Activated gamma-delta T cell treated with anti-CD3 and anti-CD28 coated beads, Interleukin-2, amount 50 U/mL, for 16 hours (primary cell): ENCODE measurements at places on chromosomes 12 and 14.

GRCh38 chr12:100974747-100975146 is 180.2 kb downstream of the ANO4 start:
- no peak for DNase-seq

GRCh38 chr14:36317650-36318049 is 2.8 kb downstream of the MBIP start:
- DNase-seq: no peak

- DNase-seq: no peak
Observed at GRCh38 chr12:50111395-50111692, 692 bp upstream of the COX14 start.

DNA sequence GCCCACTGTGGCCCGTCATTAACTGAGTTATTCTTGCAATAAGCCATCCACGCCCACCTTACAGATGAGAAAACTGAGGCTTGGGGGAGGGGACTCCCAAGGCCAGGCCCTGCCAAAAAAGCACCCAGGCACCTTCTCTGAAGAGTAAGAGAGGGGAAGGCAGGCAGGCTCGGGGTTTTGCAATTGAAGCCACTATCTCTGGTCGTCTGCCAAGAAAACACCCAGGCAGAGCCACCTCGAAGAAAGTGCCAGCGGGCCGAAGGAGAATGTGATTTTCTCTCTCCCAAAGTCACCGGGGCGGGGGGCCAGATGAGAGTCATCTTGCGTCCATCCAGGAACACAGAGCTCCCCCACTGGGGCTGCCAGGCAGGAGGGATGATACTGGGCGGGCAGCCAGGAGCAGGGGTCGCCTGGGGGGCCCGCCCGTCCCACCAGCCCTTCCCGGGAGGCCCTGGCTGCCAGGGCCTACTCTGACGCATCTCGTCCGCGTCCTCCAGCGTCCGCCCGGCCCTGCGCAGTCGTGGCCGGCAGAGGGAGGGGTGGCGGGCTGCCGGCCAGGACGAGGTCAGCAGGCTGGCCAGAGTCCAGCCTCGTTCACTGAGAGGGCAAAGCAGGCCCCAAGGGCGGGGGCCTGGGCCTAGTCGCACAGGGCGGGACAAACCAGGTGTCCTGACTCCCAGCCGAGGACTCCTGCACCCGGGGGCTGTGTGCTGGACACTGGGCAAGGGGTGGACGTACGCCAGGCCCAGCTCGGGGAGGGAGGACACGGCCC is 74.3 kb downstream of the RFLNA start:
- no peak for DNase-seq

DNA sequence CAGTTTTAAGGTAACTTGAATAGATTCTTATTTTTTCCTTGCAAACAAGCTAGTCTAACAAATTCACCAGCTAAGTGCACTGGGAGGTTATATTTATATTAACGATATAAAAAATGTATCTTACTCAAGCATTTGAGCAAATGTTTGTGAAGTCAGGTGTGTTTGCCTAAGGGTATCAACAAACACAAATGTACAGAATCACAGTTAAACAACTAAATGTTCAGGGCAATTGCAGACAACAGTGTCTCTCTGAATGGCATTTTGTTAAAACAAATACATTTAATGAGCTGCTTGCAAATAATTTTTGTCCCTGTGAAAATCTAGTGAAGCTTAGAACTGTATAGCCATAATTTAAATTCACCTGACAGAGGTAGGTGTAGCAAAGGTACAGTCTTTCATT is 28.2 kb upstream of the FLRT2 start:
- no peak for DNase-seq

DNA sequence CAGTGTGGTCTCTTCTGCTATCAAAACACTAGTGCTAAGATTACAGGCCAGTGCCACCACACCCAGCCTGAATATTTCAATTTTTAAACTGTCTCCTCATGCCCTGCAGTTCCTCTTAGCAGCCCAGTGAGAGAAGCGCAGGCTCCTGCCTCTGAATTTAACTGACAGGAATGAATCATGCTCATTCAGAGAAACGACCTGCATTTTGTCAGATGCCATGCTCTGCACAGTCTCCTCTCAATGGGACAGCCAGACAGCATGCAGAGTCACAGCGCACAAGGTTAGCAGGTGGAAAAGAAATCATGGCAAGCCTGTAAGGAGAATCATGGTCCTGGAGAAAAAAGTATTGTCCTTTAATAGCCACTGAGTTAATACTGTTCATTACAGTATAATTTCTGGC is 691.0 kb upstream of the SEL1L start:
- no peak for DNase-seq

DNA sequence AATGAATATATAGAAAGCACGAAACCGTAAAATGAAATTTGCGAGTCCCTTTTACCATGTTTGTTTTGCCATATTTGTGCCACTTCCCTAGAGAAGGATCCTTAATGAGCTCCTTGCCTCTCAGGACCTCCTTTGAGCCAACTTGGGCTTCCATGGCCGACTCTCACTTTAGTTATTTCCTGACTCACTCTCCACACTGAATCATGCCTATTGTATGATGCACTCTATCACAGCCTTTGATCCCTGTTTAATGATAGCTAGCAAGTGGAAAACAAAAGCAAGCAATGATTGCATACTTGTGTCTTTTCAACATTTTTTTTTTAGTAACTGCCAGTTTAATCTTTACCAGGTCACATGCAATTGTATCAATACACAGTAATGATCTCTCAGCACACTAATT is 153.2 kb downstream of the CCER1 start:
- no peak for DNase-seq

- no peak for DNase-seq
Observed at GRCh38 chr12:25876383-25877045, 82.0 kb upstream of the RASSF8 start.

GRCh38 chr14:94532447-94532846 is 23.2 kb upstream of the SERPINA12 start:
- DNase-seq: no peak

DNA sequence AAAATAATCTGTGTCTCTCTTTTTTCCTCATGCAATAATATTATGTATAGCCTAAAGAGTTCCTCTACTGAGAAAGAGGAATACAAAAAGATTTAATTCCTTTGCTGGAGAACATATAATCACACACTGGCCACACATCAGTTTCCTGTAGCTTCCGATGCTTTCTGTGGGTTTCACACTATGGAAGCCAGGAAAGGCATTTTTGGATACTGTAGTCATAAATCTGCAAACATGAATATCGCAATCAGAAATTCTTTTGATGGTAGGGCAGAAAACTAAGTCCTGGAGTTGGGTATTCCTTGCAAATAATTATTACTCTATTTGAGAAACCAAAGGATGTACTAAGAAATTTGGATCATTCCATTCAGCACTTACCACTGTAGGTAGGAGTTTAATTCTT is 260.0 kb downstream of the ACSS3 start:
- DNase-seq: no peak

- no peak for DNase-seq
Observed at GRCh38 chr12:16605642-16606116, 283 bp downstream of the LMO3 start.

DNA sequence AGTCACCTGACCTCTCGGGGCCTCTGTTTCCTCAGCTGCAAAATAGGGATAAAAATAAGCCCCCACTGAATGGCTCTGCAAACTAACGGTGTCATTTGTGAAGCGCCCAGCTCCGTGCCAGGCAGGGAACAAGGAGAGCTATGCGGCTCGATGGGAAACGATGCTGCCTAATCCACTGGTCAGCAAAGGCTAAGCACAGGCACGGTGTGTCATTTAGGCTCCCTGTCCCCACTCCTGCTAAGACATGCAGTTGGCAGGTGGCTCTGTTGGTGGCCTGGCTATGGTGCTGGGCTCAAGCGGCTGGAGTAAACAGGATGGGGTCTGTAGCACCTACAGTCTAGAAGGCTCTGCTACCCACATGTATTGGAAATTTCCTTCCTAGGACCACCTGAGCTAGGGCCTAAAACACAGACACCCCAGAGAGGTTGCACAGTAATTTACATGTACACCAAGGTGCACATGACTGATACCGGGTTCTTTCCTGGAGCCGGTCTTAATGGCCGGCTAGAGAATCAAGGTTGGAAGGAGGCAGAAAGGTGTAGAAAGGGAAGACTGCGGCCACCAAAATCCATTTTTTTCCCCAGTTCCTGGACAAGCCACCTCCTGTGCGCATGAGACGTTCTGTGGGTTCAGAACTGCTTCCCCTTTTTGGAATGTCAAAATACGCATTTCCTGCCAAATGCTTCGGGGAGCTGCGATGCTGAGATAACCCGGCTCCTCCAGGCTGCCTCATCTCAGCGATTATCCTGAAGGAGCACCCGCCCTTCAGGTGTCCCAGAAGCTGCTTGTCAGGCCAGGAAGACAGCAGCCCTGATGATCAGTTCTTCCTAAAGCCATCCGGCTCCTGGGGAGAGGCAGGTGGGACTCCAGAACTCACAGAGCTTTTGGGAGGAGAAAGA is 1.0 kb downstream of the CACNA2D4 start:
- no peak for DNase-seq

DNA sequence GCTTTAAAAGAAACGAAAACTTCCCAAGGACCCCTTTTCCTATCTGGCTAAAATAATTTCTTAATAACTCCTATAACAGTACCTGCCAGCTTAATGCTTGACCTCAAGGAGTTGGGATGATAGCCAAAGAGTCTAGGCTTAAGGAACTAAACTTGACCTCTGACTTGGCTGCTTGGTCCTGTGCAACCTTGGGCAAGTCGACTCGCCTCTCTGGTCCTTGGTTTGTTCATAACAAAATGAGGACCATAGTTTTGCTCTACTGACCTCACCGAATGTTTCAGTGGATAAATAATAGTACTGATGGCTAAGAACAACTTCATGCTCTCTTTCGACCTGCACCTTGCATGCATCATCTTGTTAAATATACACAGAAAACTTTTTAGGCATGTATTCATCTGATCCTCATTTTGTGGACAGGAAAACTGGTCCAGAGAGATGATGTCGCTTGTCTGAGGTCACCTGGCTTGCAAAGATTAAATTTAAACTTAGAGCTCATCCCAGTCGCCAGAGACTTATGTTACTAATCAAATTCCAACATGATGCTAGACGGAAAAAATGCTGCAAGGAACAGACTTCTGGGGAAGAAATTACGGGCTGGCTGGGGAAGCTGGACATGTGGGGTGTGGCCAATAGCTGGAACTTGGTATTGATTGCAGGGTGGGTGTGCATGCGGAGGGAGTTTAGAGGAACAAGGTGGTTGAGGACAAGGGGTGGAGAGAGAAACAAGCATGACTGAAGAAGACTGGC is 38.0 kb upstream of the WSCD2 start:
- DNase-seq: no peak

DNA sequence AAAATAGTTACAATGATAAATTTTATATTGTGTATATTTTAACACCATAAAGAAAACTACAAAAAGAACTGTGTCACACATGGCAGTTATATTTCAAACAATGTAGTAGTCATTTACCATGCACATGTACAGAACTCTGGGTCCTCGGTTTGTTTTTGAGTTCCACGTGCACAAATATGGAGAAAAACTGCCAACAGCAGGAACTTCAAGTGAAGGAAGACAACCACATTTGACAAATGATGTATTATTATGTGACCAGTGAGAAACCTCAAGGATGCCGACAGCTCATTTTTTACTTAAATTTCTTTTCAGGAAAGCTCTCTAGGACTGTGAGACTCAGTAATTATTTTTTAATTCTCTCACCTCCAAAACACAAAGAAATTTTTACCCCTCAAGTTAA is 244.2 kb upstream of the USP15 start:
- DNase-seq: no peak

DNA sequence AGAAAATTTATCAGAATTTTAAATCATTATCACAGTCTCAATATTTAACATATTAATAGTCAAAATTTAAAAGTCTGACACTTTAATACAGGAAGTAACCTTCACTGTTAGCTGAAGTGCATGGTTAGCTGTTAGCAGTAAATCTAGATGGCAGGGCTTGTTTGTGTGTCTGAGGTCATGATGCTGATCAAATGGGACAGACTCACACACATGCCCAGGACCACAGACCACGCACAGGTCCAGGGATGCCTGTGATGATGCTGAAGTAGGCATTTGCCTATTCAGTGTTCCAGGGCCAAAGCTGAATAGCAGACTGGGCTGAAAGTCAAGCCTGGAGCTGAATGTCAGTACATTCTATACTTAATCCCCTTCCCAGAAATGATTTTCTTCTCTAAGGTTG is 20.5 kb downstream of the FNTB start:
- DNase-seq: no peak

DNA sequence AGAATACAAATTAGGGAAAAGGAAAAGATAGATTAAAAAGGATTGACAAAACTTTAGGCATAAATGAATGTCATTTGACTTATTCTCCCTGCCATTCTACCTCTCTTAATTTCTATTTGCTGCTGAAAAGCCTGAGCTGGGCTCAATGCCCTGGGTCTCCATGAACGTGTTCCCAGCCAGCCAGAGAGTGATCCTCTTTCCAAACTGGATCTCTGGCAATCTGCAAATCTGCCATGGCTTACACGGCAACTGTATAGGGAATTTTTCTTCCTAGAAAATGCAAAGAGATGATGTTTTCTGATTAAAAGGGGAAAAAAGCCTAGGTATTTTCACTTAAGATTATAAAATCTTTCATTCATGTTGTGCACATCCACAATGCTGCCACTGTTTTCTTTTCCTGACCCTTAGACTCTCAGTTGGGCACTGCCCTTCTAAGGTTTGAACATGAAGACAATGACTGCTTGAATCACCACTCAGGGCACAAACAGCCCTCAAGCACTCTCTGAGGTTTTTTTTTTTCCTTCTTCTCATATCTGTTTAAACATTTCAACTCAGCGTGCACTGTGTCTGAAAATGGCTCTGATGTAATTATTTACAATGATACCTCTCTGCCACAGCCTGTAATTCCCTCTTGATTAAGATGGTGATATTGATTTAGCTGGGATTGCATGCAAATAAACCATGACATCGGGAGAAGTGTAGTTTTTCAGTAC is 60.3 kb downstream of the DACT1 start:
- DNase-seq: no peak

DNA sequence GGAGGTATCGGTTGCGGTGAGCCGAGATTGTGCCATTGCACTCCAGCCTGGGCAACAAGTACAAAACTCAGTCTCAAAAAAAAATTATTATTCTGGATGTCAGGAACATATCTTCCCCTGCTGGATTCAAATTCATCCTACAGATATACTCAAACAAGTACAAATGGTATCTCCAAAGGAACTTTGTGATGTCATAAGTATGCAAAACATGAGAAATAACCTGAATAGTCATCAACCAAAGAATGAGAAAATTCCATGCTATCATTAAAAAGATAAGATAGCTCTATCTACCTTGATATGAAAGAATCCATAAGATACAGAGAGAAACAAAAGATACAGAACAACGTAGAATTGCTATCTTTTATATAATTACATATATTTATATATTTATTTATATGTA is 67.7 kb downstream of the EEA1 start:
- DNase-seq: no peak

GRCh38 chr12:95470300-95470699 is 3.7 kb upstream of the METAP2 start:
- no peak for DNase-seq

DNA sequence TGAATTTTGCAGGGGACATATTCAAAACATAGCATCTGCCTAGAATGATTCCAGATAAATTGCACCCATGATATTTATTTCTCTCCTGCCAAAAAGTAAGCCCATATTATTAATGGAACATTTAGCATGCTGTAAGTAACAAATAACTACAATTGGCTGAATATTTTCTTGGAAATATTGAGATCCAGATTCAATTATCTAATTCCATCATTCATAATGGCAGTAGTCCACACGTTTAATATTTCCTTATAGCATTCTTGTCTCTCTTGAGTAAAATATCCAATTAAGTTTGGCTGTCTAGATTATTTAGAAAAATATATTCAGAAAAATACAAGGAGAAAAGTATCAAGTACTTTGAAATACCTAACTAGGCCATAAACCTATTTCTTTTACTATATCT is 157.5 kb downstream of the FLRT2 start:
- DNase-seq: no peak
